ENCODE measurements at places on chromosomes 5 and 9.

- DNase-seq: no peak
These were observed 107.7 kb upstream of the TLX3 start for GRCh38 chr5:171201310-171201709.

DNA sequence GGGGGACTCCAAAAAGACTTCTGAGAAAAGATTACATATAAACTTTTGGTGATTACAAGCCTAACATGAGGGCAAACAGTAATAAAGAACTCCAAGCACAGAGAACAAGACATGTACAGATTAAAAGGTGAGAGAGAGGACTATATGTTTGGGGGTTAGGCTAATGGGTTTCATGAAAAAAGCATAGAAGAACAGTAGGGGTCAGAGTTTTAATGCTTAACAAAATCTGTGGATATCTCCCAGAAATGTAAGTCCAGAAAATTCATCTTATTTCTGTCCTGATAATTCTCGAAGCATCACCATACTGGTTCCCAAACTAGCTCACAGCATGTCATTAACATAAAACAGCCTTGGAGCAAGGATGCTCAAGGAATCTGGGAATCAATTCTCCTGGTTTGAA lies 137.2 kb downstream of the ARRDC3 start:
- no peak for DNase-seq

DNA sequence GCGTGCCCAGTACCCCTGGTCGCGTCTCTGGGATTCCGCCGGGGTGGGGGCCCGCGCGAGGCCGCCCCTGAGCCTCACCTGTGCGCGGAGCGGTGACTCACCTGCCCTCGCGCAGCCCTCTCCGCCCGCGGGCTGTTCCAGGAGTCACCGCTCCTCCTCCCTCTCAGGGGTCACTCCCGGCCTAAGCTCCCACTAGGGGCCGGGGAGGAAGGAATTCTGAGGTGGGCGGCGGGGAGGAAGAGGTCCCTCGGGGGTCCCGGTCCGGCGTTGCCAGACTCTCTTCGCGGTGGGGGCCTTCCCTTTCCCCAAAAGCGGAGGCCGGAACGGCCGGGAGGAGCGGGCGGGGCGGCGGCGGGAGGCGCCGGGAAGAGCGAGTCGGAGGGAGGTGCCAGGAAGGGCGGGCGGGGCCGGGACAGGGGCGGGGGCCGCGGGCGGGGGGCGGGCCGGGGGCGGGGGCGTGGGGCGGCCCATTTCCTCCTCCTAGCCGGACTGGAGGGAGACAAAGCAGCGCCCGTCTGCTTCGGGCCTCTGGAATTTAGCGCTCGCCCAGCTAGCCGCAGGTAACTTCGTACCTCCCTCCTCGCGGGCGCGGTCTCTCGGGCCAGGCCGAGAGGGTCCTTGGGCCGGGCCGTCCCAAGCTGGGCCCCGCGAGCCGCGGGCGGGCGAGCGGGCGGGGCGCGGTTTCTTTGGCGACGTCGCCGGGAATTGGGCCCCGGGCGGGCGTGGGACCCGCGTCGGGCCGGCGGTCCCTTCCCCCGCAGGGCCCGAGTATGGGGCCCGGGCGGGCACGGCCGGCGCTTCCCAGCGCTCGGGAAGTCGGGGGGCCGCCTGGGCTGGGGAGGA lies at the start of gene CTNNA1:
TSS of gene CTNNA1 (plus strand) at position 475 of the 843 bp plus-strand sequence. CDS start 28,500 bp downstream, outside the sequence.
- peak; percentile 90 for DNase-seq

DNA sequence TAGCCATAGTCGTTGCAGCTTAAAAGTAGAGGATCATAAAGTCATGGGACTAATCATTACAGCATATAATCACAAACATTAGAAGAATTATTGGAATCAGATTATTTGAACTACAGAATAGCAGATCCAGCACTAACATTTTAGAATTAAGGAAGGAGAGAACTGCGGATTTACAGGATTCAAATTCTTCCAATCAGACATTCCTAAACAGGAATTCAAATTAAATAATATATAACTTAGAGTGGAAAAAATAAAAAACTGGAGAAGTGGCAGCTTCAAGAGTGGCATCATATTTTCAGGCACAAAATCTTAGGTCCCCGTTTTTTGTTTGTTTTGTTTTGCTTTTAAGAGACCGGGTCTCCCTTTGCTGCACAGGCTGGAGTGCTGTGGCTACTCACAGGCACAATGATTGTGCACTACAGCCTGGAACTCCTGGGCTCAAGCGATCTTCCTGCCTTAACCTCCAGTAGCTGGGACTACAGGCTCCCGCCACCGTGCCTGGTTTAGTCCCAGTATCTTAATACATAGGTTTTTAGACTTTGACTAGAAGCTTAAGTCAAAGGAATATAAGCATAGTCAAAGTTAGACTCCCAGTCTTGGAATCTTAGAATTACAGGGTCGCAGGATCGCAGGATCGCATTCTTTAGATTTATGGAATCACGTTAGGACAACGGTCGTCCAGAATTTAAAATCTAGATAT lies 2.1 kb upstream of the FOXE1 start:
- no peak for DNase-seq

DNA sequence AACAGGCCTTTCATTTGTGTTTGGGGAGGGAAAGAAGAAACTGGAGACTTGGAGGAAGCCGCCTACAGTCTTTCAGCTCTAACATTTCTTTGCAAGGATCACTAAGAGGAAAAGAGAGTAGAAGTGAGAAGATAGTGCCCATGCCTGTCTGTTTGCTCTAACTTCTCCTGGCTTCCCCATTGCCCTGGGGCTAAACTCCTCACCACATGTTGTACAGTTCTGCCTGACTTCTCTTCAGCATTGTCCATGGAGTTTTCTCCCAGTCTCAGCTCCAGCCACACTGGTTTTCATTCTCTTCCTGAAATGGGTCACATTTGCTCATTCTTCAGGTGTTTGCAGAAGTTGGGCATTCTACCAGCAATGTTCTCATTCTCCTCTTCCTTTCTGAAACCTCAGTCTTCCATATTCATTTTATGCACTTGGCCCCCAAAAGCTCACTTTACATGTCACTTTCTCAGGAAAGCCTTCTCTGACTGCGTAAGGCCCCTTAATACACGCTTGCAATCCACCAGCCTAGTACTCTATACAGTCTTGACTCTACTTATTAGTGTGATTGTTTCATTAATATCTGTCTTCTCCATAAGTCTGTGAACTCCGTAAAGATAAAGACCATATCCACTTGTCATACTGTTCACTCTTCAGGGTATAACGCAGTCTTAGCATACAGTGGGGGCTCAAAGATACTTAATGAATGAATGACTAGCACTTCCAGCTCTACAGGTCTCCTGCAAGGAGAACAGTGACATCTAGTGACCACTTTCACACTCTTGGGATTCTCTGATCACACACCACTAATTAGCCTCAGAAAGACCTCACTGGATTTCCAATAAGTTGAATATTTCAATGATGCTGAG lies 40.2 kb upstream of the TRIM32 start:
- no peak for DNase-seq

- no peak for DNase-seq
These were observed 4.6 kb upstream of the RNU6ATAC start for GRCh38 chr9:134168757-134169550.

- no peak for DNase-seq
These were observed 608.0 kb upstream of the ACO1 start for GRCh38 chr9:31776471-31776870.

- DNase-seq: peak; percentile 86
These were observed 580 bp downstream of the ERAP1 start for GRCh38 chr5:96807075-96807654.

DNA sequence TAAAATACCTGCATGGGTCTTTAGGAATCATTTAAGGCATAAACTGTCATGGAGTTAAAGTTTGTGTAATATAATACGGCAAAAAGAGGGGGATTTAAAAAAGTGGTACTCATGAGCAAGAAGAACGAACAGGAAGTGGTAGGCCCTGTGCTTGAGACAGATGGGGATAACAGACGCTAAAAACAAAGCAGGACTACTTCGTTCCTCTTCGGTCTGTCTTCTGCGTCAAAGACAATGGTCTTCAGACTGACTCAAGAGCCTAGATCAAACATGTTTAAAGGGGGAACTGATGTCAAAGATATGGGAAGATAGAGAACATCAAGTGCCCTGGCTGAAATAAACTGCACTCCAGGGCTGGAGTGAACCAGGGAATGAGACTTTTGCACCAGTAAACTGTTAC lies 59.8 kb upstream of the RFX3 start:
- no peak for DNase-seq

DNA sequence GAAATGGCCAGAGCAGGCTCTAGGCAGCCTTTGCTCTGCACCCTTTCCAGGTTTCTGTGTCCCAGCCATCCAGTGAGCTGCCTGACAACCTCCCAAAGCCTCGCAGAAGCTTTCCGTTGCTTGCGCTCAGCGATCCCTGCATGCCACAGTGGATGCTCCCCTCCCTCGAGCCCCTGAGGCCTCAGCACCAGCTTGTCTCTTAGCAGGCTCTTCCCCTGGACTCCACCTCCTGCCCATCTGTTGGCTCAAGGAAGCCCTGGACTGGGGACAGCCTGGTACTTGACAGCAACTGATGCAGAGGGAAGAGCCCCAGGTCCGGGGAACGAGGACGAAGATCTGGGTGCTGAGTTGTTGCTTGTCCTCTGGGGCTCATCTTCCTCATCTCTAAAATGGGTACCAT lies 23.2 kb downstream of the TSPAN17 start:
- no peak for DNase-seq

- no peak for DNase-seq
These were observed 229.9 kb upstream of the DAB2 start for GRCh38 chr5:39654715-39655114.

DNA sequence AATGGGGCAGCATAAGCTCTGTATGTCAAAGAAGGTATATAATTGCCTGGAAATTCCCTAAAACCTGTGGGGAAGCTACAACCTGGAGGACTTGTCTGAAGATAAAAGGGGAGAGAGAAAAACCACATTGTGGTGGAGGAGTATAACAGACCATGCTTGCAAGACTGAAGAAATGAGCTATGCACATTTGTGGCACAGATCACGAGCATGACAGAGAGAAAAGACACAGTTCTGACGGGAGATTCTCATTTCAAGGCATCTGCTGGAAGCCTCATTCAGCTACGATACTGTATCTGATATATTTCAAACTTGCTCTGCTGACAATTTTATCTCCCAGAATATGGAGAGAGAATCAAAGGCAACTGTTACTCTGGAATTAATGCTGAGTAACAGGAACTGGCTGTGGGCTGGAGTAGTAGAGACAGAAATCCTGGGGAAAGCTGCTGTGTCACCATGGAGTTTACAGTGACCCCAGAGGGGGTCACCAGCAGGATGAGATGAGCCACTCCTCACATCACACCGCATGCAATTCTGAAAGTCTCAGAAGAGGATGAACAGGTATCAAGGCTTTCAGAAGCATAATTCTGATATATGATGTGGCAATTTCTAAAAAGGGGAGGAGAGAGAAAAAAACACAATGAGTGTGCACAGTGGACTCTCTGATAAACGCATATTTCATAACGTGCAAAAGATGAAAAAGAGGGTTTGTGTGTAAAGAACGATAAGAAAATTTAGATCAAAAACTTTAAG lies 528.8 kb downstream of the IRX1 start:
- DNase-seq: no peak

GRCh38 chr5:10031817-10032216 lies 217.9 kb downstream of the ATPSCKMT start:
- no peak for DNase-seq

- DNase-seq: no peak
These were observed 27.3 kb upstream of the COL5A1 start for GRCh38 chr9:134614256-134614655.

- DNase-seq: no peak
These were observed 5.2 kb downstream of the DENND1A start for GRCh38 chr9:123924727-123925126.

GRCh38 chr9:75176037-75176436 lies 87.7 kb downstream of the OSTF1 start:
- DNase-seq: no peak

- no peak for DNase-seq
These were observed 37.5 kb upstream of the SHB start for GRCh38 chr9:38106488-38106887.

DNA sequence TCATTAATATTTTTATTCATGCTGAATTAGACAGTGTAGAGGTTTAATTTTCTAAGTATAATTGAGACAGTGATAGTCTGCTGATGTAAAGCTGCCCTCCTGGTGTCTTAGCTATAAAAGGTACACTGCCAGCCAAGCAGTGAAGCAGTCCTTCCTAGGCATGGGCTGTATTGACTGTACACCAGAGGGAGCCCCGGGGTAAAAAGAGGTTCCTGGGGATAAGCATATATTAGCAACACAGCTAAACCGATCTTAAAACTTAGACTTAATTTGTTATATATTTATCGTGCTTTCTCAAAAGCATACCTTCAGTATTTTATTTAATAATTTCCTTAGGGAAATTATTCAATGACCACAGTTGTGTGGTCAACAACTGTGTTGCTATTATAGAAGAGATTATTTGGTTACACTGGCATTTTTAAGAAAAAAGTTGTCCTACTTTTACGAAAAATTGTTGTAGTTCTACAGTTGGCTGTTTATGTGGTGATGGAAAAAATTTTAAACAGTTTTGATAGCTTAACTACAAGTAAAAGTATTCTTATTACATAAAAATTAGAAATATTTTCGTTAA lies 68.8 kb downstream of the ELL2 start:
- no peak for DNase-seq

- DNase-seq: no peak
These were observed 933.4 kb upstream of the PTPRD start for GRCh38 chr9:11546231-11546630.

- no peak for DNase-seq
These were observed 328.9 kb upstream of the IRX2 start for GRCh38 chr5:3080366-3080765.

DNA sequence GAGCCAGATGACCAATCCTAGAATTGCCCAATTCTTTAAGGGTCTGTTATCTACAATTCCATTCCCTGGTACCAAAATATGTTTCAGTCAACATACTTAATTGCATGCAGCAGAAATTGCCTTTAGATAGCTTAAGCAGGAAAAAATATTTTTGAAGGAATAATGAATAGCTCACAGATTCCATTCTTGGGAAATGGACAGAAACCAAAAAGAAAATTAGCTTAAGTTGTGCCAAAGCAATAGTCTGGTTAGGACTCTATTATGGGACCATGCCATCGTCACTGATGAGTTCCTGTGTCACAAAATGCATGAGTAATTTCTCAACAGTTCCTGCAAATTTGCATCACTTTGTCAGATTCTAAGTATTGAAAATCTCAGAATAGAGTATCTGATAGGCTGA lies 12.3 kb downstream of the ACTBL2 start:
- no peak for DNase-seq

DNA sequence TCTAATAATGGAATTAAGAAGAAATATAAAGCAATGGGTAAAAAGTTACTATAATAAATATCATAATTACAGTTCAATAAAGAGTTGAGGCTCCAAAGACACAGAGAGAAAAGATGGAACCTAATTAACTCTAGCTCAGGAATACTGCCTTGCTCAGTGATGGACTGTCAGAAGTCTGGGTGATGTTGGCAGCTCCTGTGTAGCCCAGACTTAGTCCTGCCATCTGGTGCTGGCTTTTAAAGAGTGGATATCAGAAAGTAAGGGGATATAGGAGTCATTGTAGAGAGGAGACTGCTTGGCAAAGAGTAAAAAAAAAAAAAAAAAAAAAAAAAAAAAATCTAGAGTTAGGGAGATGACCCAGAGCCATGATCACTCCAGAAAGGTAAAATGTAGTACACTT lies 551.9 kb upstream of the DMAC1 start:
- DNase-seq: no peak

GRCh38 chr5:135362102-135362501 lies 36.9 kb downstream of the MACROH2A1 start:
- no peak for DNase-seq

All from sciatic nerve (tissue), 2 donors.